ENCODE measurements at places on chromosomes 5 and 9.

- no peak for DNase-seq
These were observed 17.6 kb downstream of the CD74 start for GRCh38 chr5:150394912-150395687.

DNA sequence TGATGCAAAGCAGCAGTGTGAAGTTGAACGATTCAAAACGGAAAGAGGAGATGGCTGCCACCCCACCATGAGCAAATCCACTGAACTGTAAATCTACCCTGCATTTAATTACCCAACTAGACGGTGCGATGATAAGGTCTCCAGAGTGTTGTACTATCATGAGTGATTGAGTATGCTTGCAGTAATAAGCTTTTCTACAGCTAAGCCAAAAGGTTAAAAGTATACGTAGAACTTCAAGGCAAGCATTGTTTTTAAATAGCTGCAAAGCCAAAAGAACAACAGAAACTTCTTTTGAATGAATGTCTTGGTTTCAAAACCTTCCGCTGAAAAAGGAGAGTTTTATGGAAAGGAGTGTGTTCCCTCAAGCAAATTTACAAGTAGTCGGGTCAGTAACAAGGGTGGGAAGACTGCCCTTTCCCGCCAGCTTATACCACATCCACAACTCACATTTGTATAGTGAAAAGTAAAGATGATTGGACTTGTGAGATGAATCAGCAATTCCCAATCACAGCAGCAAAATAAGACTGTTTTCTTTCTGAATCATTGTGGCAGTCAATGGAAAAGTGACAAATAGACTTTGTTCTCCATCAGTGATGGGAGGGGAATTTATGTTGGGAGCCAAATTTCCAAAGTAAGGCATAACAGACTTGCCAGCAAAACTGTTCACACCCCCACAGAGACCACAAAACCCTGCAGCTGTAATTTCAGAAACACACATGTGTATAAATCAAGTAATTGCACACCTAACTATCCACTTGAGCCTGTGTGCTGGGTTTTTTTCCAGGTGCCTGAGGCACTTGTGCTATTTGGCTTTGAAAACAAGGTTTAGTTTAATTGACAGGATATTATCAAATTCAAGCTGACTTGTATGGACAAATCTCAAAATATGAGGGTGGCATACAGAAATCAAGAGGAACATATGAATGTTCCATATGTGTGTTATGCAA lies 407.7 kb upstream of the GRAMD2B start:
- DNase-seq: no peak

GRCh38 chr5:61806491-61807020 lies 474.5 kb downstream of the ZSWIM6 start:
- no peak for DNase-seq

GRCh38 chr5:79191457-79191856 lies 44.5 kb upstream of the JMY start:
- DNase-seq: no peak

- DNase-seq: no peak
These were observed 70.5 kb downstream of the ERMP1 start for GRCh38 chr9:5762421-5762820.

DNA sequence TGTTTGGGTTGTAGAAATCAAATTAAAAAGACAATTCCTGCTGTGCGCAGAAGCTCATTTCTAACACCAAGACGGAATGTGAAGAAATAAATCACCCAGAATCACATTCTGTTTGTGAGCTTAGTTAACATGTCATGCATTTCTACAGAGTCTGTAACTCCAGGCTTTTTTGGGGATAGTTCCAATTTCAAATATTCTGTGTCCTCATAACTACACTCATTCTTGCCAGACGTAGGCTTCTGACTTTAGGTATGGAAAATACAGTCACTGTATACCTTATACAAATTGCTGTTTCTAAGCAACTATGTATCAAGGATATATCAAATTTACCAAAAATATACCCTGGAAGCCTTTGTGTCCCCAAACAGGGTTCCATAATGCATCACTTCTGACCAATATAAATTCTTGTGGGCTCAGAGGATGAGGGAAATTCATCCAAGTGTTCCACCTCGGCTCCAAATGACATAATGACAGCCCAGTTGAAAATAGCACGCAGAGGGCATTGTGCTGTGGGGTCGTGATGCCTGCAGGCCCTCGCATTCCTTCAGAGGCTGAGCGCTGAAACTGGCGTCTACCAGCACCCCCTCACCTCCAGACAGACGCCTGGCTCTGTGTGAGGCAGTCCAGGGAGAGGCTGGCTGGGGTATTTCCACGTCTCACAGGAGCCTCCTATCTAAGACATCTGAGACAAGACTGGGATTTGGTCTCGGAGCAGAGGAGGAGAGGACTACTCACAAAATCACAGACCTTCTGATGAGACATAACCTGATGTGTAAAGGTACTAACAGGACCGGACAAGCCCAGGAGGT lies 79.8 kb downstream of the KLF4 start:
- no peak for DNase-seq

DNA sequence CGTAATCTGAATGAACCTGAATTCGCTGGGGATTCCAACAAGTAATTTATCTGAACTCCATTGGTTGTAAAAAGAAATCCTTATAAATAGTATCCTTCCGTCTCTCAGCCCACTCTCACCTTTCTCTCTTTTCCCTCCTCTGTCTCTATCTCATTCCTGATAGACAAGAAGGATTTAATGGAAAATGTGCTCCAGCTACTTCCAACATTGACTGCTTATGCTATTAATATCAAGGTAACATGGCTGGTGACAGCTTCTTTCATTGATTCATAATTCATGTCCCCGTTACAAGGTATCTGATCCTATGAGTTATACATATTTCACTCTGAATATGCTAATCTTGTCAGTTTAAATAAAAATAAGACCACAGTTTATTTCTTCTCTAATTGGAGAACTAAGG lies 326.8 kb downstream of the RASEF start:
- no peak for DNase-seq

DNA sequence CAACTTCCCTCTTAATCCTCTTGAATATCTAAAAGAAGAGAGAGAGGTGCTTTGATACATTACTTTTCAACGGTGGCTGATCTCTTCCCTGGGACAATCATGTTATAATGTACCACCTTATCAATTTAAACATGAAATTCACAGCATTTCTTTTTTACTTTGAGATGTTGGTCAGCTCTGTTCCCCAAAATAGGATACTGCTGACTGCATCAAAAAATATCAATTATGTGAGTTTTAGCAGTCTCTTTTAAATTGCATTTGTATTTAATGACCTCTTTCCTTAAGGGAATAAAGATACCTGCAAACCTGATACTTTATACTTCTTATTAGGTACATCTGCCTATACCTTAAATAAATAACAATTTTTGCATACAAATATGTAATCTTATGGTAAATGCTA lies 58.4 kb upstream of the MARCHF11 start:
- no peak for DNase-seq

- peak; percentile 1 for DNase-seq
These were observed 189.8 kb downstream of the ELAVL2 start for GRCh38 chr9:23636199-23636598.

- no peak for DNase-seq
These were observed 54.8 kb downstream of the C5orf15 start for GRCh38 chr5:133913413-133914155.

GRCh38 chr5:89106480-89106879 lies 223.5 kb upstream of the MEF2C start:
- no peak for DNase-seq

DNA sequence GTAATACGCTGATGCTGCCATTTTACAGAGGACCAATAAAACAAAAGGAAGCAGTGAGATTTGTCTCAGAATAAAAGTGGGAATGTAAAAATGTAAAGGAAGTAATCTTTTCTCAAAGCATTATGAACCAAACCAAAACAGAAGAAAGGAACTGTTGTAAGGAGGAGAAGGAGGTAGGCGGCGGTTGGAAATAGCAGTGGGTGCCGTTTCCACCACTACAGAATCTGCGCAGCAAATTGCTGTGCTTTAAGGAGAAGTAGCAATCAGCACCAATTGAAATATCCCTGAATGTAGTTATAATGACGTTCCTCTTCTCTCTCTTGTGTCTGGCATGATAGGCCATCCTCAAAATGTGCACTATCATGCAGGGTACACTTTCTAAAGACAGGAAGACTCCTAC lies 455.1 kb upstream of the TLE4 start:
- DNase-seq: no peak

Measured in C1 segment of cervical spinal cord (tissue), 14 donors.